ENCODE measurements at places on chromosomes 3 and 15.

DNA sequence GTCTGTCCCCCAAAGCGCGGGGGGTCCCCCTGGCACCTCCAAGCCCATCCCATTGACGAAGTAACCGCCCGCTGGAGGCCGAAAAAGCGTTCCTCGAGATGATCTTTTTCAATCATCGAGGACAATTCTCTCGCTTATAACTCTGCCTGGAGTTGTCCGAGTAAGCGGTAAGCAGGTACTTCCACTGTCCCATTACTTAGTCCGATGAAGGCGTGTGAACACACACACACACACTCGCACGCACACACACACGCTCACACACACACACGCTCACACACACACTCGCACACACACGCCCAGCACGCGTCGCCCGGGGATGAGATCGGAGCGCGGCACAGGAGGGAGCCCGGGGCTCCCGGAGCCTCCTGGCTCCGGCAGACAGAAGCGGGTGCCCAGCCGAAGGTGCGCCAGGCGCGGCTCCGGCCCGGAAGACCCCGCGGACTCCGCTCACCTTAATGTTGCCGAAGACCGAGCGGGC, 430 bp downstream of the SLCO2A1 start:
- no peak for DNase-seq

- peak; percentile 96 for DNase-seq
Observed at GRCh38 chr15:89430530-89431341, 65.6 kb downstream of the RHCG start.

DNA sequence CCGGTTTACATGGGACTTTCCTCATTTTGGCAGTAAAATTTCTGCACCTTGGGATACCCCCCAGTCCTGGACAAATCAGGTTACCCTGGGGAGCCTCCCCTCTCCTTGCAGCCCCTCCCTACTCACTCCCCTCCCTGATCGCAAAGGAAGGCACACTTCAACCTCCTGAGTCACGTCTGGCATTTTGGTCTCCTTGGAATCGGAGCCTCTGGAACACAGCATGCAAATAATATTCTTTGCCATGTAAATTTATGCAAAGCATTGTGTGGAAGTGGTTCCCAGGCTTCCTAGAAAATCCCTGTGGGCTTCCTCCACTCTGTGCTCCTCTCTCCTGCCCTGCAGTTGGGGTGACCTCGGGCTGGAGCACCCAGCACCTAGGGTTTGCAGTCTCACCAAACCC, 11.6 kb downstream of the SCN5A start:
- DNase-seq = no peak

DNA sequence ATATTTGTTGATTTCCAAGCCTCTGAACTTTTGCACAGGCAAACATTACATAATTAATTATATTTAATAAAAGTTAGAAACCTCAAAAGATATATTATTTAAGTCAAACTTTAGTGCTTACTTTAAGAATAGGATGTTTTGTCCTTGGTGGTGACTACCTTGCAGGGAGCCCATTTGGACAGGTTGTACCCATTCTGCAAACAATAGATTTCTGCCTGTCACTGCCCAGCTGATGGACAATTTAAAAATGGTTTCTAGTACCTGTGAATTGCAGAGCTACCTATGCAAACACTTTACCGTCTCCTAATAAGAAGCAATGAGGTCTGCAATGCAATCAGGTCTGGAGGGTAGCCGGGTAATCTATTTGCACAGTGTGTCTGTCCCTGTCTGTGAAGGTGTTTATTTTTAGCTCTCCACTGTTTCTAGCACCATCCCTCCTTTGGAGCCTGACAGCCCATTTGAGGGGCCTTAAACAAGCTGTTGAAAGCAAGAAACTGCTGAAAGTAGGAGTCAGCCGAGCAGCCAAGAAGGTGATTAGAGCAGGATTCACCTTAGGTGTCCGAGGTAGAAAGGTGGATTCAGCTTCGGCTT, 556.2 kb upstream of the CFAP20DC start:
- no peak for DNase-seq

DNA sequence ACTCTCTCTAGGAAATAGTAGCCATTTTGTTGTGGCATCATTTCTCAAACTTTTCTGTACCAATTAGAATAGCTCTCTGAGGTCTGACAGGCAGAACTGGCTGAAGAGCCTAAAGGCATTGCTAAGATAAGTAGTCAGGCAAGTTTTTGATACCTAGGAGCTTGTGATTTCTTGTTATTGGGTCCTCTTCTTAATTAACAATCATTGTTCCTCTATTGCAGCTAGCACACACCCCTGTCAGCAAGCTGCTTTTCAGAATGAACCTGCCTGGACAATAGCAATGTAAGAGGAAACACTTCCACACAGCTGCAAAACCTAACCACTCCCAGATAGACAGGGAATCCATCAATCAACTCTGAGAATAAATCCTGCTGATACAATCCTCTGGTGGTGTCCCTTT, 403.9 kb upstream of the TBL1XR1 start:
- no peak for DNase-seq

DNA sequence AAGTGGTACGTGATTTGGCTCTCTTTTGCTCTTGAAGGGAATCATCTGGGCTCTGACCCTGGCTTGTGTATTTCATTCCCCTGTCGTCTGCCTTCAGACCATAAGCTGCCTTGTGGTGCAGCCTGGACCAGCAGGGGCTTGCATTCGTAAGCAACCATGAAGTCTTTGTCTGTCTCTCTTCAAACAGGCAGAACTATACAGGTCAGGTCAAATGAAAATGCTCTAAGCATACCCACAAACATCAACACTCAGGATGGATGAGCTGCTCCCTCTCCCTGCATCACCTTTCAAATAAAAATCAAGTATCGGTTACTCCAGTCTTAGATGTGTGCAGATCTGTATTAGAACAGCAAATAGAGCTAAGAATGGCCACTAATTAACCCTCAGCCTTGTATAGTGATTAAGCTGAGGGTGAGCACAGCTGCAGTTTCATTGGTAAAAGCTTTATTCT, 268.6 kb upstream of the UBE2E1 start:
- no peak for DNase-seq

GRCh38 chr3:118641608-118642007, 393.0 kb downstream of the IGSF11 start:
- peak; percentile 1 for DNase-seq

GRCh38 chr3:9703736-9704346, at the start of gene CPNE9:
TSS of gene CPNE9 (plus strand) at chr3:9703833. CDS start at chr3:9703997, 164 bp downstream.
- DNase-seq = no peak

GRCh38 chr15:76342058-76342381, 5.4 kb downstream of the ISL2 start:
- no peak for DNase-seq

DNA sequence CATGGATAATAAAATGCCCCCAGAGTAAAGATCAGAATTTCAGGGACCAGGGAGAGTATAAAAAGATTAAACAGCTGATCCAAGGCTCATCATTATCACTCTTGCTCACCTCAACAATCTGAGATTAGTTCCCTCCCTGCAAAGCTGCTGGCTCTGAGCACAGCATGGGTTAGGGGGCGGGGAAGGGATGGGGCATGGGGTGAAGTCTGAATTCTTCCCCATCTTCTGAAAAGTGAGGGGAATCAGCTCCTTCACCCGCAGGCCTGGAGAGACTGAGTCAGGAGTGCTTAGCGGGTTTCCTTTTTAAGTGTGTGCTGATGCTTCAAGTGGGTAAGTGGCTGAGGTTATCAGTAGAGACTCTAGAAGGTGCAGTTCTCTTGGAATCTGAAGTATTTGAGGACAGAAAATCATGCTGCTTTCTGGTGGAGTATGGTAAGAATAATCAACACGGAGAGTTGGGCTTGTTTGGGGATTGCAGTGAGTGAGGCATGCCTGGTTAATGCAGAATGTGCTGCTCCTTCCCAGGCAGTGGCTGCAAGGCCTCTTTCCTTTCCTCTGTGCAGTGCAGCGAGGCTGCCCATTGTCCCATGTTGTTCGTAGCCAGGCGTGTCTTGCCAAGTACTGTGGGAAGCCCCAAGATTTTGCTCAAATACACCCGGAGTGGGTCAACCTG, 59.2 kb upstream of the TRAK1 start:
- DNase-seq = no peak

GRCh38 chr3:160675566-160676124, 1.3 kb upstream of the ARL14 start:
- no peak for DNase-seq

GRCh38 chr3:30289324-30289723, 317.1 kb upstream of the TGFBR2 start:
- DNase-seq = no peak

DNA sequence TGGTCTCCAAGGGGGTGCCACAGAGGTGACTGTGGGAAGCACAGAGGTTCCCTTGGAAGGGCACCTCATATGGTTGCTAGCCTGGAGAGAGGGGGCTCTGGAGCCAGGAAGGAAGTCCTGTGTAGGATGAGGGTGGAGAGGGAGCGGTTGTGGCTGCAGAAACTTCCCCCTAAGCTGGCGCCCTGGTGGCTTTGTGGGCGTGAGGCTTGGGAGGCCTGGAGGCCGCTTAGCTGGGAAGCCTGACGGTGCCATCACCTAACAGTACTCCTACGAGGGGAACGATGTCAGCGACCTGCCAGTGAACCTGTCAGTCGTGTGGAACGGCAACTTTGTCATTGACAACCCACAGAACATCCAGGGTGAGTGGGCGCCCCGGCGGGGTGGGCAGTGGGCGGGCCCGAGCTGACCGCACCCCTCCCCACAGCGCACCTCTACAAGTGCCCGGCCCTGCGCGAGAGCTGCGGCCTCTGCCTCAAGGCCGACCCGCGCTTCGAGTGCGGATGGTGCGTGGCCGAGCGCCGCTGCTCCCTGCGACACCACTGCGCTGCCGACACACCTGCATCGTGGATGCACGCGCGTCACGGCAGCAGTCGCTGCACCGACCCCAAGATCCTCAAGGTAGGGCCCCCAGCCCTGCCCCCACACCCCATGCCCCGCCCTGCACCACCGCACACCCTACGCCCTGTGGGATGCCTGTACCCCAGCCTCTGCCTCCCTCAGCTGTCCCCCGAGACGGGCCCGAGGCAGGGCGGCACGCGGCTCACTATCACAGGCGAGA, 31.0 kb downstream of the PLXNA1 start:
- DNase-seq = no peak

DNA sequence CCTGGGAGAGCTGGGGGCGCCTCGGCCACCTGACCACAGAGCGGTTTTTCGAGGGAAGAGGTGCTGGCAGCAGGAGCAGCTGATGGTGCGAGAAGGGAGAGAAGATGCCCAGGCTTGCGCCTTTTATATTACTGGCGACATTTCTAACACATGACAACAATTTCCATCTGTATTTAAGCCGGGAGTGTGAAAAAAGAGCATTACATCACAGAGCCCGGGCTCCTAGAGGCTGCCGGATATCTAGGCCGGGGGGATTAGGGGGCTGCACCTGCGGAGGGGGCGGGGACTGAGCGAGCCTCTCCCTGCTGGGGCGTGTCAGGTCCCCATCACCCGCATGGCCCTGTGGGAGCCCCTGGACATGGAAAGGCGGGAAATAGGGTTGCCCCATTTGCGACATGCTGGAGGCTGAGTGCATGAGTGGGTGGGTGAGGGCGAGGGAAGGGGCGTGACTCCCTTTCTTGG, 440.7 kb downstream of the MAGI1 start:
- no peak for DNase-seq

- no peak for DNase-seq
Observed at GRCh38 chr3:169349622-169349942, 313.9 kb downstream of the MECOM start.

GRCh38 chr15:69603369-69604071, 150.9 kb downstream of the RPLP1 start:
- DNase-seq = no peak

DNA sequence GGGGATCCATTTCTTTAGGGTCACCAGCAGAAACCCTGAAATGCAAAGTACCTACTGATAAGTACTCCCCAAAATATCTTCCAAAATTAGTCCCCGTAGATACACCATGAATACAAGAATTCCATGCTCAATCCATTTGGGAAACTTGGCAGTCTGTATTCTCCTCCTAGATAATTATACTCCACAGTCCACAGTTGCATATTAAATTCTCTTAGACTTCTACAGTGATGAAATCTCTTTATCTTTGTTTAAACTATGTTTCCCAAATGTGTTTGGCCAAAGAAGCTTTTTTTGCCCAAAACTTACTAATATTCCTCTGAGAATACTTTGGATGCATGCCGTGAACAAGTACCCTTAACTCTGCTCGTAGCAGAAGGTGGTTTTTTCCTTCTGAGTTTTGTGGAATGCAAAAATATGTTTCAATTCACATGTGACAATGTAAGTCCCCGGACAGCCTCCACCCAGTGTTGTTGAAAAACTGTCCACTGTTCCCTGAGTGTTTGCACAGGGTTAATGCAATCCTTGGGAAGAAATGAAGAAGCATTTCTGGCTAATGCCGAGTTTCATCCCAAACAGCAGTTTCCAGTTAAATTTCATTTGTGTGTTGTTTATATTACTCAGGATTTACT, 126.7 kb downstream of the ARNT2 start:
- DNase-seq = no peak

DNA sequence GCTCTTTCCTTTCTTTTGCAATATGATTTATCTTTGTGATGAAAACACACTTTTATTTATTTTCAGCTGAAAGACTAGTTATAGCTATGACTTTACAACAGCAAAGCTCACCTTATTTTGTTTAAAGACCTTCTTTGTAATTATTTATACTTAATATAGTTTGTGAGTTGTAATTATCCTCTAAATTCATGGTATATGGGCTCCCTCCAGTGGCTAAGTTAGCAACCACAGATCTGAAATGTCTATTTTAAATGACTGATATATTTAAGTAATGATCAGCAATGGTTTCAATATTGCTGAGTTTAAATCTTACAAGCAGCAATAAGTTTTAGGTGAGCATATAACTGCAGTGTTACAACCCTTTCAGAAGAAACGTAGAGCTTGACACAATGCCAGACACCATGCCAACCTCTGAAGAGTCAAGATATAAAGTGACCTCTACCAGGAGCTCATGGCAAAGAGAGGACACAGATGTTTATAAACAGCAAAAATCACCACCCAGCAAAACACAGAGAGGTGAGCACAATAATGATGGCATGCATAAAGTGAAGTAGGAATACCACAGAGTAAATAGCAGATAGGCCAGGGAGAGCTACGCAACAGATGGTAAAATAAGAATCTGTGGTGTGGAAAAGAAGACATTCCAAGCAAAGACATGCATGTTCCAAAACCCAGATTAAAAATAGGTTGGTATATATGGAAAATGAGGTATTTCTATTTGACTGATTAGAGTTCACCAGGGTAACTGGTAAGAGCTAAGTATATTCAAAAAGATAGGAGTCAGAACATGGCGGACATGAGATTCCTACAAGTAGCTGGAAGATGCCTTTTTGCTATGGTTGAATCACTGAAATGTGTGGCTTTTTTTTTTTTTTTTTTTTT, 143.7 kb upstream of the ZNF385D start:
- peak; percentile 5 for DNase-seq

- DNase-seq = no peak
Observed at GRCh38 chr15:99970891-99971430, 237.7 kb upstream of the LYSMD4 start.

- no peak for DNase-seq
Observed at GRCh38 chr15:65087411-65087810, 10.9 kb downstream of the KBTBD13 start.
